NCI-H2029 (cell line): ENCODE measurements at places on chromosomes 5 and 9.
A peak's percentile ranks its signal among the peaks of the same experiment; 100 is the strongest.

DNA sequence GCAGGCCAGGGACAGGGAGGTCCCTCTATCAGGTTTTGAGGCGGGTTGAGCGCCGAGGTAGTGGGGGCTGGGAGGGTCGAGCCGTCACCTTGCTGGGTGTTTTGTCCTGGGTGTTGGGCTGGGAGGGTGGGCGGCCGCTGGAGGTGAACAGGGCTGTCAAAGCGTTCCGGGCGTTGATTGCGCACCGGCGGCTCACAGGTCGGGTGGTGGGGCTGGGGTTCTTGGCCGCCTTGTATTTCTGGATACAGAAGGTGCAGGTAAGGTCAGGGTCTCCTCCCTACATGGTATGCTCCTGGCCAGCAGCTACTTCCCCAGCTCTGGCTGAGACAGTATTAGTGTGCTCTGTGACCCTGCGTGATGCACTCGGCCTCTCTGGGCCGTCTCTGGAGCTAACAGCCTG lies 6.1 kb downstream of the BBLN start:
- no peak for DNase-seq

DNA sequence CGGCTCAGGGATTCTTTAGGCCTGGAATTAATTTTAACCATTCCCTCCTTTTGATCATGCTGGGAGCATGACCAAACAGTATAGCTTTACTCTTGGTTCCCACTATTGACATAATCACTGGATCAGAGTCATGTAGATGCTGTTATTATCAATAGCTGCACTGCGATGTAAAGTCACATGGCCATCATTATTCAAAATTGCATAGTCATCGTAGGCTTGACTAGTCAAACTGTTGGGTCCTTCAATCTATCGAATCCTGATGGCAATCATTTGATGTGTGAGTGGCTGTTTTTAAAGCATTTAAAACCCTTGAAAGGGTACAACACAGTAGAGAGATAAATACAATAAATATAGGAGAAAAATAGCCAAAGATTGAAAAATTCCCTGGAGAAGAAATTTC lies 1194.1 kb downstream of the EFNA5 start:
- DNase-seq = no peak

GRCh38 chr9:74493512-74493911 lies 3.6 kb upstream of the RORB start:
- DNase-seq = no peak

GRCh38 chr5:126106029-126106428 lies 317.2 kb upstream of the GRAMD2B start:
- DNase-seq = no peak

GRCh38 chr5:180866985-180867384 lies 5.9 kb upstream of the ZFP62 start:
- no peak for DNase-seq

- no peak for DNase-seq
These were observed 218.5 kb downstream of the PLK2 start for GRCh38 chr5:58241389-58241788.

GRCh38 chr9:137168904-137169856 lies 671 bp downstream of the LRRC26 start:
- DNase-seq = peak; percentile 78

DNA sequence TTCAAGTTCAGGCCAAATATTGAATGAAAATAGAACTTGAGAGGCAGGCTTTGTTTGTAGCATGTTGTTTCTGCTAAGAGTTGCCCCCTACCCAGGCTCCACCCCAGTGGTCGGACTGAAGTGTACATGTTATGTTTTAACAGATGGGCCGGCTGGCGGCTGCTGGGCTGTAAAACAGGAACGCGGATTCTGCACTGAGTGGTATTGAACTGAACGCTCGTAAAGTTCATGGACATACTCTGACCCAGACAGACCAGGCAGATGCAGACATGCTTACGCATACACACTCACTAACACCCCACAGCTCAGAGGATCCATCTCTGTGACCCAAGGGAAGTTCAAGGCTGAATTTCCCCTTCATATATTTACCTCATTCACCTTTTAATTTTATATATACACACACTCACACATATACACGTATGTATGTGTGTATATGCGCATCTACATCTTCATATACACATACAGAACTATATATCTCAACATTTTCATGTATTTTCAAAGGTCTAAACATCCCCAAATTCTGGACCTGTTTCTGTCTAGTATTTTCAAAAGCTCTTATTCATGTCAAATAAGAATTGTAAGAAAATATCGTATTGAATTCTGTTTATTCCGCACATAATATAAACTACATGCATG lies 1.4 kb downstream of the MARCHF3 start:
- no peak for DNase-seq

DNA sequence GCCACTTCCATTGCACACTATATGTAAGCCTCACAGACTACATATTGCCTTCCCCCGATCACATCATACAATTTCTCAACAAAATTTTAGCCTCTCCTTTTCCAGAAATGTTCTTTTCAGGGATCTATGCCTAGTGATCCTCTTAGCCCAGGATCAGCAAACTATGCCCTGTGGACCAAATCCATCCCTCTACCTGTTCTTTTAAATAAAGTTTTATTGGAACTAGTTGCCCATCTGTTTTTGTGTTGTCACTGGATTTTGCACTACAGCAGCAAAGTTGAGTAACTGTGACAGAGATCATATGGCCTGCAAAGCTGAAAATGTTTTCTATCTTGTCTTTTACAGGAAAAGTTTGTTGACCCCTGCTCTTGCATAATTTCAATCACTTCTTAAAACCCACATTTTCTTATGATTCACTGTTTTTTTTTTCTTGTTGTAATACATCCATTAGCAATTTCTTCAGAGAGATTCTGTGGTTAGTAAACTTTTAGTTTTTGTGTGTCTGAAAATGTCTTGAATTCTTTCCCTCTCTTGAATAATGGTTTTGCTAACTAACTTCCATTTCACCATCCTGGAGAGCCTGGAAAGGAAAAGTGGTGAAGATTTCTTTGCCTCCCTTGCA lies 7.1 kb downstream of the TXNDC8 start:
- DNase-seq = no peak

DNA sequence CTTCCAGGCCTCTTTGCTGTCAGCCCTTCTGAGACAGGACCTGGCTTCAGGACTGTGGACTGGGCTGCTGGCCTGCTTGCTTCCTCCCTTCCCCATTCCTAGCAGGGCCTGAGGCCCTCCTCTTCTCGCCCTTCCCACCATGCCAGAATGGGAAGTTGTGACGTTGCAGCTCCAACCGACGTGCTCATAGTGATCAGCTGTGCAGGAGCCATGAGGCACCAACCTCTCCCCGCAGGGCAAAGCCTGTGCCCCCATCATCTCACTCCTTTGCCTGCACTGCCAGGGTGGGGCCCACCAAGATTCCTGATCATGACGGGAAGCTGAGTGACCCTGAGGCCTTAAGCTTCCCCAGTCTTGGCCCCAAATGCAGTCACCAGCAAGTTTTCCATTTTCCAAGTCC lies 45.1 kb upstream of the GARNL3 start:
- DNase-seq = no peak

DNA sequence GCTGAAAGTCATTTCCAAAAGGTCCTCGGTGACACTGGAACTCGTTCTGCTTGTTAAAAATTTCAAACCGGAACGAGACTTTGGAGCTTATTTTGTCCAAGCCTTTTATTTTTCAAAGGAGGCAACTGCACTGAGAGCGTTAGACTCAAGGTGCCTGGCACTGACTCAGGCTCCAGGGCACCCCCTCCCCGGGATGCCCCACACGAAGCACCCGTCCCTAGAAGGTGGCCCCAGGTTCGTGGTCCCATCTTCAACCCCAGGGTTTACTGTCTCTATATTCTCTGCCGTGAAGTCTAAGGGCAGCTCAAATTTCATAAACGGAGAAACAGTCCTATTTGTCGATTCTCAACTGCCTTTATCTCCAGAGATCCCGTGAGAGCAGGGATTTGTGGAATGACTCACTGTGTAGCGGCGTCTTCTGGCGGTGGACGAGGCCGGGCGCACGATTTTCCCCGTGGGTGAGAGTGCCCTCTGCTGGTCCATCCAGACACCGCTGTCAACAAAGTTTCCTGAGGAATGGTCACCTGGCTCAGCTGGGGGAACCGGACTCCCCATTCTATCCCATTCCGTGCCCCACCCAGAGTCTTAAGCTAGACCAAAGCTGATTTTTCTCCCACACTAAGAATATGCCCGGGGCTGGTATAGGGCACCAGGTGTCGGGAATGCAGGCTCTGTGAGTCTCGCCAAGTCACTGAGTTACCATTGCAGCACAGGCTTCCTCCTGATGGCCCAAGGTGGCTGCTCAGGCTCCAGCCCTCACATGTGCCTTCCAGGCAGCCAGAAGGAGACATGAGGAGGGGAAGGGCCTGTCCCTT lies 27.1 kb upstream of the SLC6A19 start:
- peak; percentile 44 for DNase-seq

- no peak for DNase-seq
These were observed 39.9 kb downstream of the ATG10 start for GRCh38 chr5:82011761-82012160.

GRCh38 chr9:81671880-81672280 lies 17.5 kb downstream of the TLE1 start:
- peak; percentile 78 for DNase-seq

DNA sequence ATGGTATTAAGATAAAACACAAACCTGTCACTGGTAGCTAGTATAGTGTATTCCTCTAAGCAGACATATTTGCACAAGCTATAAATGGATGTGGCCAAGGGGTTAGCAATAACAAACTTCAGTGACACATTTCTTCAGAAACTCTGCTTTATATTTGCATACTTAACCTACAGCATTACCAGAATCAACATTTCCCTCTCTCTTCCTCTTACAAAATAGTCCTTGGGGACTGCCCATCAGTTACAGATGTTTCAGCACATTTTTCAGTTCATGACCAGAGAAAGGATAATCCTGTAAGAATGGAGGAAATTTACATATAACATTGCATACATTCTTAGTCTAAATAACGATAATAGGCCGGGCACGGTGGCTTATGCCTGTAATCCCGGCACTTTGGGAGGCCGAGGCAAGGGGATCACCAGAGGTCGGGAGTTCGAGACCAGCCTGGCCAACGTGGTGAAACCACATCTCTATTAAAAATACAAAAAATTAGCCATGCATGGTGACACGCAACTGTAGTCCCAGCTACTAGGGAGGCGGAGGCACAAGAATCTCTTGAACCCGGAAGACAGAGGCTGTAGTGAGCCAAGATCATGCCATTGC lies 25.3 kb upstream of the SLC1A1 start:
- no peak for DNase-seq

DNA sequence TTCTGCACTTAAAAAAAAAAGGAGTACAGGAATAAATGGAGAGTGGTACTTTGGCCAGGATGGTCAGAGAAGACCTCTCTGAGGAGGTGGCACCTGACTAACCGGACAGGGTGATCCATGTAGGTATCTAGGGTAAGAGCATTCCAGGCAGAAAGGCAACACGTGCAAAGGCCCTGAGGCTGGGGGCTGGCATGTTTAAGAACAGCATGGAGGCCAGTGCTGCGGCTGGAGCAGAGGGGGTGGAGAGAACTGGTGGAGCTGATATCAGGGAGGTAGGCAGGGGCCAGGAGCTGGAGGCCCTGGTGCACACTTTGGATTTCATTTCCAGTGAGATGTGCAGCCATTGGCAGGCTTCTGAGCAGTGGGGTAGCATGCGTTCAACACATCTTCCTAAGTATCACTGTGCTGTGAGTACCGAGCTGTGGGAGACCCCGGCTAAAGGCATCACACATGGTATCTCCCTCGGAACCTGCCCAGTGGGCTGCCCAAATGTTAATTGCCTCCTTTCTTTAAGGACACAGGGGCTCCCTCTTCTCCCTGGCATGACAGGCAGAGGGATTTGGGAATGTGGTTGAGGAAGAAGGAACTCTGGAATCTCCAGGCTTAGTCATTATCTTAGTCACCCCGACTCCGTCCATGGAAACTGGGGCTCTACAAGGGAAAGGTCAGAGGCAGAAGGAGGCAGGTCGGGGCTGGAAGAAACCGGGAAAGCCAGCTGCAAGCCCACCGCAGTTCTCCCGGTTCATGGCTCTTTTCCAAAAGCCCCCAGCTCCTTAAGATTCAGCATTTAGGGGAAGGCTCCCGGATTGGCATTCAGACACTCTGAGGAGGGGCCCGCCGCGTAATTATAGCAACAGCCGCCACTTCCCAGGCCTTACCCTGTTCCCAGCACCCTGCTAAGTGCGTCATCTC lies 18.6 kb downstream of the SLC6A7 start:
- no peak for DNase-seq

- no peak for DNase-seq
These were observed 18.7 kb upstream of the ADAM19 start for GRCh38 chr5:157594257-157594656.

- DNase-seq = no peak
These were observed 38.0 kb downstream of the ABITRAM start for GRCh38 chr9:108972186-108972585.

DNA sequence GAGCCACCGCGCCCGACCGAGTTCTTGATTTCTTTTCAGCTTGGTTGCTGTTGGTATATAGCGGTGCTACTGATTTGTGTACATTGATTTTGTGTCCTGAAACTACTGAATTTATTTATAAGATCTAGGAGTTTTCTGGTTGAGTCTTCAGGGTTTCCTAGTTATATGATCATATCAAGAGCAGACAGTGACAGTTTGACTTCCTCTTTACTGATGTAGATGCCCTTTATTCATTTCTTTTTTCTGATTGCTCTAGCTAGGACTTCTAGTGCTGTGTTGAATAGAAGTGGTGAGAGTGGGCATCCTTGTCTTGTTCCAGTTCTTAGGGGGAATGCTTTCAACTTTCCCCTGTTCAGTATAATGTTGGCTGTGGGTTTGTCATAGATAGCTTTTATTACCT lies 17.4 kb upstream of the LRRC19 start:
- no peak for DNase-seq

- DNase-seq = no peak
These were observed 354.6 kb downstream of the BNC2 start for GRCh38 chr9:16515879-16516301.

DNA sequence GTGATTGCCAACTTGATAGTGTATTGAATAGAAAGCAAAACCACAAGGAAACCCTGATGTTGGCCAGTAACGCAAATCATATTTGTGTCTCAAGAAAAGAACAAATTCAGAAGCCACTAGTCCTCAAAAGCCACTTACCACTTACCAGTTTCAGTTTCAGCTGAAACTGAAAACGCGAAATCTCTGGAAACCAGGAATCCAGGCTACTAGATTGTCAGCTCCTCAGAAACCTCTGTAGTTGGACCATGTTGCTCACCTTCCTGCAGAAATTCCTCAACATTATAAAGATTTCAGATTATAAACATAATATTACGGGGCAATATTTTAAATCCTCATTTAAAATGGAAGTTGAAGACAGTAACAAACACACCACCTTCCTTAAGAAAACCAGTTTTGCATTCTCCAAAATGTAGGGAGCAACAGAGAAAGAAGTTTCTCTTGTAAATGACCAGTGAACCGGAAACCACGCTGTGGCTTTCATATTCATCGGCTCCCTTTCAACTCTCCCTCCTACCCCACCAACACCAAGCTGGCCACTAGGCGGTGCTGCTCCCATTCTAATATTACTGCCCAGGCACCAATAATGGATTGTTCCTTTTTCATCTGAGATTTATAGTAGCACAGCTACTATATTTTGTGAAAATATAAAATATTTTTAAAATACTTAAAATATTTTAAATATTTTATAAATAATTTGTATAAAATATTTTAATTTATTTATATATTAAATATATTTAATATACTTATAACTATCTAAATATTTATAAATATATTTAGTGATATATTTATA lies 8.7 kb upstream of the TMED7 start:
- DNase-seq = peak; percentile 67

GRCh38 chr5:154713615-154714125 lies 41.5 kb upstream of the LARP1 start:
- DNase-seq = no peak
